ENCODE measurements at places on chromosomes 1 and 21. TPM values are rescaled to one million over a fixed set of nuclear protein-coding genes. Genes with fewer than 3 reads are reported as not detected.

DNA sequence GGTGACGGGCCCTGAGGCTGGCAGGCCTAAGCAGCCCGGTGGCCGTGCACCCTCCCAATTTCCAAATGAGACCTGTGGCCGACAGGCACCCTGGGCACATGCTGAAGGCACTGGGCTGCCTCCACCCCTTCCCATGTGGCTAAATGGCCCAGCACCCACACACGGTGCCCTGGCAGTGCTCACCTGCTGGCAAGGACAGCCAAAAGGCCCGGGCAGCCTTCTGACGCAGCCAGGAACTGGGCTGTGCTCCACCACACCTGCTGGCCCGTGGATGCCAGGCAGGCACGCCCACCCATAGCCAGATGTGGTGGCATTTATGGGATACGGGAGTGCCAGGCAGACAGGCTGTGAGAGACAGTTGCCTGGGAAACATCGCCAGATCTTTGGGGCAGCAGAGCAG is 4.0 kb upstream of the FAAP20 start:
- ATAC-seq = peak; percentile 4

GRCh38 chr1:6108937-6109614 is 63.4 kb downstream of the KCNAB2 start:
- peak; percentile 75 for ATAC-seq

- ATAC-seq = no peak
Observed at GRCh38 chr1:236425031-236425663, 31.1 kb downstream of the EDARADD start.

DNA sequence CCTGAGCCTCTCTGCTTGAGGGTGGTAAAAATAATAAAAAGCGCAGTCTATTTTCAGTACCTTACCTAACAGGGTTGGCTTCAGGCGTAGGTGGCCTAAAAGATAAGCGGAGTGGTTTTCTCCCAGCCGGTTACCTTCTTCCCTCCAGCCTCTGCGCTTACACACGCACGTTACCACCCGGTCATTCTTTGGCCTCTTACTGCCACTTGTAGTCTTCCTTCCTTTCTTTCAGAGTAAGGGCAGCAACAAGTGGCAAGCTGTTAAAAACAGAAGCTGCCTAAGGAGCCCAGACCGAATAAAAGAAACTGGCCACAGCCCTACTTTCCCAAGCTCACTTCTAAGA is 35.4 kb downstream of the CLCA1 start:
- ATAC-seq = no peak

DNA sequence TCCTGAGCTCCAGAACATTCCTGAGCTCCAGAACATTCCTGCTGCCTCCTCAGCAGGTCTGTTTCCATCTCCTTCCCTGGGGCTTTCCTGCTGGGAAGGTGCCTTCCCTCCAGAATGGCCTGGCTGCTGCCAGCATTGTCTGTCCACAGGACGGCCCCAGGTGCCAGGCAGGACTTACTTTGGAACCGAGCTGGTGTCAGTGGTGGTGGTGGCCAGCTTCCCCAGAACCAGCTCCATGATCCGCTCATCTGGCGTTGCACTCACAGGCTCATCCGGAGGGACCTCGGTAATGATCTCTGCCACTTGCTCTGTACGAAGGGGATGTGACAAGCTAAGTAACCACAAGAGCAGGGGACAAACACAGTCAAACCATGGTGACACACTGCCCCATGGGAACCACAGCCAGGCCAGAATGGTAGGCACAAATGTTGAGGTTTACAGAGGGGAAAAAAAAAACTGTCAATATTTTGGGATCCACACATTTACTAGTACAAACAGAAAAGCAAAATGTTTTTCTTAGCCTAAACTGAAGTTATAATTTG is 41.3 kb downstream of the PRDM15 start:
- ATAC-seq = no peak

DNA sequence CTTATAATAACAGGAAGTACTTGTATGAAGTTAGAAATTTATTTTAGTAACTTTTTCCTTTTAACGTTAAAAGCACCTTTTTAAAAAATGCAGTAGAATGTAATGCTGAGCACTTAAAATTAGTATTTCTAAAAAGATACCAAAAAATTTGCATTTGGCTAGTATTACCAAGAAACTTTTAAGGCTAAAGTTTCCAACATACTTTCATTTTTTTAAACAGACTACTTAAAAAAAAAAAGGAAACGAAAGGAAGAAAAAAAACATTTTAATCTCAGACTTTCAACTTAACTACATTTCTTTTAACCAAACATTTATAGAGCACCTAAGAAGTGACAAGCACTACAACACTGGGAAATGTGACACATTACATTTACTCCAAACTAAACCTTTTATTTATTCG is 2.8 kb downstream of the ARID4B start:
- no peak for ATAC-seq

Gene SELENON
- 35.2 TPM for total RNA-seq

- peak; percentile 9 for ATAC-seq
Observed at GRCh38 chr21:29074007-29074376, 544 bp upstream of the CCT8 start.

Gene UBL4B
- not detected for total RNA-seq

DNA sequence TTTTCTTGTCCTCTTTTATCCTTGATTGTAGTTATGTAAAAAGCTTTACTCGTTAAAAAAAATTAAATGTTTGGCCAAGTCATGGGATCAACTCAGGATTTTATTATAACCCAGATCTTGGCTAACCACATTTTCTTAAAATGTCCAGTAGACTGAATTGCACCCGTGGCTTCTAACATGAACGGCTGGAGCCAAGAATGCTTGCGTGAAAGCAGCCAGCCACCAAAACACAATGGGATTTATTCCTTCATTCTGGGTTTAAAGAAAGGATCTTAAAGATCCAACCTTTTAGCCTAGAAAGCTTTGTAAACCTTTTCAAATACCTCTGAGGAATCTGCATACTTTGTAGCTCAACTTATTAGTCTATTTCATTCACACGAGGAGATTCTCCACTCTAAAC is 404.4 kb downstream of the USP25 start:
- ATAC-seq = no peak
